ENCODE measurements at places on chromosomes 2 and 18. TPM values are rescaled to one million over a fixed set of nuclear protein-coding genes. Genes with fewer than 3 reads are reported as not detected.

DNA sequence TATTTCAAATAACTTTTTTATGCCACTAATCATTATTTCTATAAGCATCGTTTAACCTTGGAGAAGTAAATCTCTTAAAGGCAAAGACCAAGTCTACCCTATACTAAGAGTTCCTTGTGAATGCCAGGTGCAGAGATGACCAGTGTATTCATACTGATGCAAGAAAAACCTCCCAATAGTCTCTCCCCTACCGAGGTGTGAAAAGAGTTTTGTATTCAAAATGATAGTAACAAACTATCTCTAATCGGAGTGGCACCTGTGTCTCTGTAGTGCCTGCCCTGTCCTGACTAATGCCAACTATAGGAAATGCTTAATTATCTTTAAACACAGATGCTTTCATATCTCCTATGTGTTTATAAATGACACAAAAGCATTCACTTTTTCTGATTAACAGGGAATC is 798.5 kb downstream of the TRIB2 start:
- no peak for DNase-seq

GRCh38 chr2:143994961-143995360 is 525.0 kb downstream of the ZEB2 start:
- no peak for DNase-seq

DNA sequence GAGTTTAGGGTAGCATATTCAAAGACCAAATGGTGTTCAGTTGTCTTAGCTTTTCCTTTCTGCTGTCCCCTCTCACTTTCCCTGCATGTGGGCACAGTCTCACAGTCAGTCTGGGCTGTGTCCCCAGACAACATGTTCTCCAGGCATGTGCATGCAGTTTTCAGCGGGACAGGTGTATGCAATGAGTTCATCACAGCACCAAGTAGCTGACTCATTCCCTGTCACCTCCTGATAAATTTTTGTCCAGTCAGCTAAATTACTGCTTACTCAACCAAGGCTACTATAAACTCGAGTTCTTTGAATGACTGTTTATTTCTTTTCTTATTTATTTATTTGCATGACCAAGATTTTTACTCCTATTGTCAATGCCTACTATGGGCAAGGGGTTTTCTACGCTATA is 148.8 kb upstream of the CDH19 start:
- peak; percentile 4 for DNase-seq

- DNase-seq, result peak; percentile 19
These were observed 245.8 kb downstream of the PAX3 start for GRCh38 chr2:222052934-222053367.

DNA sequence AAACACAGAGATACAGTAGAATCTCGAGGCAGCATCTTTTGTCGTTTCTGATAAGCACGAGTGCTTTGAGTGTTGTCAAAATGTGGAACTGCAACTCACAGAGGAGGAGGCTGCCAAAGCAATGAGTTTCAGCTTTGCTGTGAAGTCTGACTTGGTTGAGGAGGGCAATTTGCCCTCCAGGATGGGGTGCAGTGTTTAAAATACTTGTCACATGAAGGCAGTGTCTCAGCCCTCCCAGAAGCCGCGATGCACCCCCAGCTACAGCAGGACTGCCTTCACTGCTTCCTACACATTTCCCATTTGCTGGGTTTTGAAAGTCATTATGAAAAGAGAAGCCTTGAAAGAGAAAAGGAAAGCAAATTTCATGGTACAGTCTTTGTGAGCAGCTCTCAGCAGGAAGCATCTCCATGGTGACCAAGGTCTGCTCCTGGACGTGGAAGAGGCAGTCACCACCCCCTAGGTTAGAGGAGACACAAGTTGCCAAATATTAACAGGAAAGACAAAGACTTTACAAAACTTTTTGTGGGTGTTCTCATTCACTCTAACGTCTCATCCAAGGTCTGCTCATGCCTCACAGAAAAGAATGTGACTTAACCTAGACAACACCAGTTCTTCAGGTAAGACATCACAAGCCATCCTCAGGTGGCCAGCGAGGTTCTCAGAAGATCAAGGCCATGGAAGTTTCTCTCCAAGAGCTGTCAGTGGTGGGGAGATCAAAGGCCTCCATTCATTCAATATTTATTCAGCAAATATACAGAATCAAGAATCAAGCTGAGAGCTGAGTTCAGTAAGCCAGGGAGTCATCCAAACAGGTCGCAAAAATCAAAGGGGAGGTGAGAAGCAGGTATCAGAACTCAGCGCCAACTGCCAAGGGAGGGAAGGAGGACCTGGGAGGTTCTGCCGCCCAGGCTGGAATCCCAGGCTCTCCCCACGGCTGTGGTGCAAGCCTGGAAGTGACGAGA is 476.0 kb downstream of the EIPR1 start:
- DNase-seq, result no peak

DNA sequence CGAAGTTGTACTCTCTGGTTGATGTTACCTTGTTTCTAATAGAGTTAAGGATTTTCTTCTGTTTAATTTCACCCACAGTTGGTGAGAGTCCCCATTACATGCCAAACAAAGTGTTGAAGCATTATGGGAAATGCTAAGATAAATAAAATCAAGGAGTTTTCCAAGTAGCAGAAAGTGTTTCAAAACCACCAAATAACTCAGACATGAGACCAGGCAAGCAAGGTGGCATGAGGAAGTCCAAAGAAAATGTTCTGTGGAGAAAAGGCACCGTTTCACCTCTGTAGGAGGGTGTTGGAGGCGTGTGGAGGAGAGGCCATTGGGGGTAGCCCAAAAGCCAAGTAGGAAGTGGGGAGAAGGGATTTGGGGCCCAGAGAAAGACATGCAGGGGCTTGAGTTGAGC is 8.7 kb downstream of the CFAP221 start:
- peak; percentile 21 for DNase-seq

DNA sequence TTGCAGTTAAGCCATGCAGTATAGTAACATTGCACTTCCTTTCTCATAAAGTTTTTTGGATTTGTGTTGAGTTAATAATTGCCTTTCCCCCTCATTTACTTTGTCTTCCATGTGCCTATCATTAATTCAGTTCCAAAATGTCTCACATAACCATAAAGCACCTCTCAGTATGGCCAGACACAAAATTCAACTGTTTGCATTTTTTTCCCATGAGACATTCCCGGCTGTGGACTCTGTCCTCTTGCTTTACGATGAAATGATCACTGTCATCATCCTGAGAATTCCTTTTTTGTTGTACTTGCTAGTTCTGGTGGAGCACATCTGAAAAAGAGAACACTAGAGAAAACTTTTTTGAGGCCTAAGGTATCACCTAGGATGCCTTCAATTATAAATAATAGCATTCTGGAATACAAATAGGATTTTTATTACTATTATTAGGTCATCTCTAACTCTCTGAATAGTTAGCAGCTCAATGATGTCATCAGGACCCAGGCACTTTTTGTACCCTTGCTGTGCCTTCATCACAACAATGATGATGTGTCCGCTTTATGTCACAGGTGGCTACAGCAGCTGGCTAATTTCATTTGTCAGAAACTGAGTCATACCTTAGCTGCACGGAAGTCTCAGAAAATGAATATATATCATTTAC is 8.5 kb upstream of the ATP8B1 start:
- DNase-seq, result no peak

DNA sequence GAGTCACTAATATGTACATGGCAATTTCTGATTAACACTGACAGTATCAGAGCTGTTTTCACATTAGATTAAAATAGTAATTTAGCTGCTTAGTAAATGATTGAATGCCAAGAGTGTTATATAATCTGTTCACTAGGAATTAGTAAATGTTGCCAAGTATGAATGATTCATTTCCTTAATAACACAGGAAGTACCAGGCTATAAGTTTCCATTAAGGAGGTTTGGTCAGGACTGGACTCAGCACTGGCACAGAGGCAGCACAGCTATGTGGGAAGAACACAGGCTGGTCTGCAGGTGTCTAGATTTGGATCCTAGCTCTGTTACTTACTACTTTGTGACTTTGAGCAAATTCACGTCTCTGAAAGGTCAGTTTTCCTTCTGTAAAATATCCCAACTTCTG is 97.2 kb downstream of the TDRD15 start:
- peak; percentile 20 for DNase-seq

- no peak for DNase-seq
These were observed 91.4 kb upstream of the FHL2 start for GRCh38 chr2:105490204-105490603.

- no peak for DNase-seq
These were observed 11.4 kb downstream of the CHMP1B start for GRCh38 chr18:11862468-11863137.

GRCh38 chr18:48048251-48048650 is 117.8 kb upstream of the SMAD2 start:
- DNase-seq, result no peak

- DNase-seq, result peak; percentile 65
These were observed 5.0 kb downstream of the RUFY4 start for GRCh38 chr2:218074031-218074430.

DNA sequence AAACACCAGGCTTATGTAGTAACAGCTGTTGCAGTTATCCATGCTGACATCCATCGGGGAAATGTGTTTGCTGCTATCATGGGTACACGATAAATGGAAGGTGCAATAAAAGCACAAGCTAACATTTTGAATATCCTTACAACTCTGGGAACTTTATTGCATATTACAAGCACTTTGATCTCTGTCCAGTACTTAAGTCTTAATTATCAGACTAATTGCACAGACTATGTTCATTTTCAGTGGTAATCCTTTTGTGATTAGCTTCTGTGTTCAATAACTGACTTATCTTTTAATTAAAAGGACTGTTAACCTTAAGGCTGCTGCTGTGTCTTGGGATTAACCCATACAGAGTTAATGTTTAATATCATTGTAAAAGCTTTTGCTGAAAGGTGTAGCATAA is 101.4 kb upstream of the ATP5MC3 start:
- DNase-seq, result no peak

GRCh38 chr2:46555011-46555410 is 75.6 kb downstream of the TMEM247 start:
- peak; percentile 11 for DNase-seq

MARCHF4 gene
- total RNA-seq, result 0.54 TPM

MC4R gene
- not detected for total RNA-seq

GPR75 gene
- 5.4 TPM for total RNA-seq

ALPG gene
- total RNA-seq, result not detected

GKN1 gene
- not detected for total RNA-seq

CRYGD gene
- total RNA-seq, result not detected

Data from Calu3 (cell line).